MG63 (cell line): ENCODE measurements at places on chromosomes 7 and 10. TPM values are rescaled to one million over a fixed set of nuclear protein-coding genes. Genes with fewer than 3 reads are reported as not detected.
A peak's percentile ranks its signal among the peaks of the same experiment; 100 is the strongest.

DNA sequence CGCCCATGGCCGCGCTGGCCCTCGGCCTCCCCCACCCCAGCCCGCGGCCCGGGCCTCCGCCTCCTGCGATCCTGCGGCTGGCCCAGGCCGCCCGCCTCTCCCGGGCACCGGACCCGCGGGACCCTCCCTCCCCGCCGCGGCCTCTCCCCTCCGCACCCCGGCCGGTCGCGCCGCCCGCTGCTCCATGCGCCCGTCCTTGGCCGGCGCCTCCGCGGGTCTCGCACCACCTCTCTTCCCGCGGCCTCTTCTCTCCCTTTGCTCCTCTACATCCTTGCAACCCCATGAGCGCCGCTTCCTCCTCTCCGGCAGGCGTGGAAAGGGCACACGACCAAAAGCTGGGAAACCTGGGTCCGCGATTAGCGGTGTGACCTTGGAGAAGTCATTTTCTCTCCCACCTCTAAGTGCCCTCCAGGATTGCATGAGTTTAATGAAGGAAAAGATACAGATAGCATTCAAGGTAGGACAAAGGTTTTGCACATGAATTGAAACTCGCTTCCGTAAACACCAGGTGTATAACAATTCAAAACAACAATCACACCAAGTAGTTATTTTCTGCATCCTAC, 448 bp upstream of the SRPK2 start:
- DNase-seq: peak; percentile 52

DNA sequence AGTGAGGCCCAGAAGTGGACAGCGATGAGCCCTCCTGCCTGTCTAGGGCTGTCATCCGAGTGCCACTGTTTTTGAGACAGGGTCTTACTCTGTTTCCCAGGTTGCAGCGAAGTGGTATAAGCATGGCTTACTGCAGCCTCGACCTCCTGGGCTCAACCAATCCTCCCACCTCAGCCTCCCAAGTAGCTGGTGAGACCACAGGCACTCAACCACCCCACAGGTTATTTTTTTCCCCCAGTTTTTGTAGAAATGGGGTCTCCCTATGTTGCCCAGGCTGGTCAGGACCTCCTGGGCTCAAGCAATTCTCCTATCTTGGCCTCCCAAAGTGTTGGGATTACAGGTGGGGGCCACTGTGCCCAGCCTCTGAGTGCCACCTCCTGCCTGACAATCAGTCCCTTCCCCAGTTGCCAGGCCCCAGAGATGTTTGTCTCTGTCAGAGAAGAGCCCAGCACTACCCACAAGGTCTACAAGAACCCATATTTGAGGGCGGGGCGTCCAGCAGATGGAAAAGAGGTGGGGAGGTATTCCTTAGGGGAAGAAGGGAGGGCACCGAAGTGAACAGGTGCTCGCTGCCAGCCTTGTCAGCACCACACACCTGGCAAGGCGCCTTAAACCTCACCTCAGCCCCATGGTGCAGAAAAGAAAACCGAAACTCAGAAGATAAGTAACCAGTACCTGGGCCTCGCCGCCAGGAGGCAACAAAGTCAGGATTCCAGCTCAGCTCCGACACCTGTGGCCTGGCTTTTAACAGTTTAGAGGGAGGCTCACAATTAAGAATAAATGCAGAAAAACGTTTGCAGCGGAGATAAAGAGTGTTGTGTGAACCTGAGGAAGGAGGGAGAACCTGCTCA, 77.4 kb upstream of the ANLN start:
- no peak for DNase-seq

GRCh38 chr10:12243864-12244620, 48.1 kb downstream of the CDC123 start:
- no peak for DNase-seq

GRCh38 chr10:11431216-11431555, 180.3 kb downstream of the USP6NL start:
- no peak for DNase-seq

DNA sequence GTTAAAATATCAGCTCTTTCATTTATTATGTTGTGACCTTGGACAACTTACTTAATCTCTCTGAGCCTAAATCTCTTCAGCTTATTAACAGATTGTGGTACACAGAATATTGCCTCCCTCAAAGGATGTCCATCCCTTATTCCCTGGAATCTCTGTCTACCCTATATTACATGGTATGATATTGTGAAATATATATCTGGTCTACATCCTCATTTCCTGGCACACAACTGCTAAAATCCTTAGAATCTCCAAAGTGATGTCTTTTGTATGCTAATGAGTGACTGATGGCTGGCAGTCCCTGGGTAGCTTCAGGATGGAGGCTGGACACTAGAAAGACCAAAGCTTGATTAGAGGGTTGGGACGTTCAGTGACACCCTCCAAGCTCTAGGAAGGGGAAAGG, 25.8 kb downstream of the ZNF438 start:
- DNase-seq: no peak

GRCh38 chr7:151251328-151251688, 2.8 kb upstream of the SMARCD3 start:
- DNase-seq: no peak

GRCh38 chr10:14926061-14926470, 27.8 kb downstream of the DCLRE1C start:
- DNase-seq: no peak

- no peak for DNase-seq
These were observed 255.4 kb upstream of the LYZL1 start for GRCh38 chr10:29033311-29033940.

DNA sequence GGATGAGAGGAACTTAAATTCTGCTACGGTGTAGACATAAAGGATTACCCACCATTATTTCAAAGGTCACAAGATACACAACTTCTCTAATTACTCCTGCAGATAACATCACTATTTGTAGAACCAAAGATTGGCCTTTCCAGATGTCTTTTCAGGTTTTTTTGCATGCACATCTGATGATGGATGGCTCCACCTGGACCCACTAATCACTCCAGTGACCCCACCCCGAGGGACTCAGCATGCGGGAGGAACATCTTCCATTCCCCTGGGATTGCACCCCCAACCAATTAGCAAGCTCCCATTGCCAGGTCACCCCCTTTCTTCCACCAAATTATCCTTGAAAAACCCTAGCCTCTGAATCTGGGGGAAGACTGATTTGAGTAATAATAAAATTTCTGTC, 608.9 kb downstream of the CNTNAP2 start:
- no peak for DNase-seq

- no peak for DNase-seq
These were observed 40.5 kb downstream of the C1QL3 start for GRCh38 chr10:16481052-16481728.

DNA sequence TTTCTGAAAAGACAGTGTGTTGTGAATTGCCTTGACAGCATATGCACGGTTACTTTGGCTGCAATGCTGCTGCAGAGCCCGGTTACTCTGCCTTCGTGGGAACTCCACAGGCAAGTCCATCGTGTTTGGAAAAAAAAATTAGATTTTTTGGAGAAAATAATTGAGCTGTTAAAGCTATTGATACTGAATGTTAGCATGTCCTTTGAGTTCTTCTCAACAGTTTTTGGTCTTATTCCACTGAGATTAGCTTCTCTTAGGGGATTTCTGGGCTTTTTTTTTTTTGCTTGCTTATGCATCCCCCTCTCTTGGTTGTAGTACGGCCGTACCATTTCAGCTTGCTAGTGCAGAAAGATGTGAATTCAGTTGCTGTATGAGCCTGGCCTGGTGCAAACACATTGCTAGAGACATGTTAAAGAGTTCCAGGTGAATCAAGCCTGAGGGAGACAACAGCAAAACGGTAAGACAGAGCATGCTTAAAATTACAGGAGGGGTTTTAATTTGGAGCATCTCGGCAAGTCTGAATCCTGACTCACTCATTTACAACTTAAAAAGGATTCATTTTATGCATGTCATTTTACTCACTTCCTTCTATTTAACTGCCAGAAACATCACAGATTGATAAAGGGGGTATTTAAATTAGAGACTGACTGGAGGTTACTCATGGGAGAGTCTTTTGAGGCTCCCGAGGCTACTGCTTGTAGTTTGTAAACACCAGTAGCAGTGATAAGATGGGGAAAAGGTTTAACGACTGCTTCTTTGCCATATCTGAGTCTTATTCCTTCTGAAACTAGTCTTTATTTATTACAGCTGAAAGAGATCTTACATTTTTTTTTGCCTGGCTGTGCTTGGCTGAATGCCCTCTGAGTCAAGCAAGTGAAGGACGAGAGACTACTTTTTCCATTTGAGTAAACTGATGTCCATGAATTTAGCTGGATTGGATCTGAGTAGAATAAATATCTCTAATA, 113.7 kb downstream of the CDK14 start:
- DNase-seq: peak; percentile 29

GRCh38 chr7:5528815-5529442, 105.3 kb upstream of the TNRC18 start:
- no peak for DNase-seq

- no peak for DNase-seq
These were observed 107.5 kb downstream of the KIF20B start for GRCh38 chr10:89808842-89809241.

- no peak for DNase-seq
These were observed 217.7 kb upstream of the BMPER start for GRCh38 chr7:33687625-33688024.

GRCh38 chr10:79219322-79219957, 127.8 kb upstream of the PPIF start:
- DNase-seq: peak; percentile 56

DNA sequence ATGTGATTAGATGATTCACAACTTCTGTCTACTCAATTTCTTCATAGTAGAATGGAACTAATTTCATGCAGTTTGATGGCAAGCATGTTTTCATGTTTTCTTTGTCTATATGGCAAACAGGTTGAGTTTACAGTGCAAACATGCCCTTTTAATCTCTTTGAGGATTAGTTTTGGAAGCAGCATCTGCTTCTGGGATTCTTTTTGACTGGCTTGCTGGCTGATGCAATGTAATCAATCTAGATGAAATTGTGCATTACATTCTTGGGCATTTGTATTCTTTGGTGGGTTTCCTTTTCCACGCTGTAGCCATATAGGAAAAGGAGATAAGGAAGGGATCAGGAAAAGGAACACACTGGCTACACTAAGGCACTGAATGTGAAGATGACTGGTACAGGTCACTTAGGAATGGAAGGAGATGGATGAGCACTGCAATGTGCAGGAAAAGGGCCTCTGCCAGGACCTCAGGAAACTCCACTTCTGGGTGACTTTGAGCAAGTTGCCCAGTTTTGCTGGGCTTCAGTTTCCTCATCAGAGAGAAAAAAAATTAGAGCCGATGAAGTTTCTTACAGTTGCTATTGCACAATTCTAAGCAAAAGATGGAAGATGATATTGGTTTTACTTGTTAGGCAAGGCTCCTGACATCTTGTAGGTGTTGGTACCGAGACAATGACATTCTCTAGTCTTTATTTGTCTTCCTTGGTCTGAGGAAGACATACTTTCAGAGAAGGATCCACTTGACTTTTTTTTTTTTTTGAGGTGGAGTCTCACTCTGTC, 269.1 kb downstream of the SUGCT start:
- DNase-seq: no peak

- DNase-seq: no peak
These were observed 253.1 kb upstream of the IGFBP3 start for GRCh38 chr7:46174196-46174580.

GRCh38 chr10:24432478-24433416, 223.8 kb downstream of the KIAA1217 start:
- no peak for DNase-seq

DNA sequence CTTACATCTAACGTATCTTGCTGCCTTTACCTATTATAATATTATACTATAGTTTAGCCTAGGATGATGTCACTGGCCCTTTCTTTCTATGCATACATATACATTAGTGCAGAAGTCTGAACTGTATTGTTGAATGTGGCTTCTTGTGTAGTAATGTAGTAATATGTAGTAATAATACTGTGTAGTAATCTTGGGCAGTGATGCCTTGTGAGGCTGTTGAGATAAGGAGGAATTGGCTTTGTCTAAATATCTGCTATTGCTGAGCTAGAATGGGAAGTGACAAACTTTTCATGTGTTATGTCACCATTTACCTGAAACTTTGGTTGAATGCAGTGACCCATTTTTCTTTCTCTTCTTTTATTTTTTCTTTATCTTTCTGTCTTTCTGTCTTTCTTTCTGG, 11.0 kb downstream of the GLCCI1 start:
- no peak for DNase-seq

- DNase-seq: no peak
These were observed 797.3 kb downstream of the XPNPEP1 start for GRCh38 chr10:109126016-109126415.

GRCh38 chr10:132168571-132169030, 18.1 kb upstream of the DPYSL4 start:
- DNase-seq: no peak

GRCh38 chr10:76883596-76883995, 754.0 kb downstream of the KCNMA1 start:
- no peak for DNase-seq

DNA sequence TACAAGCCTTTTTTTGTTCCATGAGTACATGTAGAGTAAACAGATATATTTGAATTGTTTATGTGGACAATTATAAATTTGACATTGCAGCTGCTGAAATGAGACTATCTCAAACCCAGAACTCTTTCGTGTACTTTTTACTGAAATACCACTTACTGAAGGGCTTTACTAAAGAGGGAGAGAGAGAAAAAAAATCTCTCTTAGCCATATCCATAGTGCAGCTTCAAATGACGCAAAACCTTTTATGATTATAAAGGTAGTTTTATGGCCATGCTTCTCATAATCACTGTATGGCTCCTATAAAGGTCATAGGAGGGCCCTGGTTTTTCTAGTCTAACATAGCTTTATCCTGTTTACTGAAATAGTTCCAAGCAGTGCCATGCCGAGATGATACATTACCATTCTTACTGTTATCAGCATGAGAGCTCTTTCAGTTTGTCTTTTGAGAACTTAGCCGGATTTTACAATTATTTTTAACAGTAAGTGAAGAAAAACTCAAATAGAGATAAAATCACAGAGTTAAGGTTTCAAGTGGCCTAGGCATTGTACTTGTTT, 35.1 kb downstream of the KCND2 start:
- no peak for DNase-seq

- no peak for DNase-seq
These were observed 82.2 kb upstream of the GNA12 start for GRCh38 chr7:2926120-2926895.

DNA sequence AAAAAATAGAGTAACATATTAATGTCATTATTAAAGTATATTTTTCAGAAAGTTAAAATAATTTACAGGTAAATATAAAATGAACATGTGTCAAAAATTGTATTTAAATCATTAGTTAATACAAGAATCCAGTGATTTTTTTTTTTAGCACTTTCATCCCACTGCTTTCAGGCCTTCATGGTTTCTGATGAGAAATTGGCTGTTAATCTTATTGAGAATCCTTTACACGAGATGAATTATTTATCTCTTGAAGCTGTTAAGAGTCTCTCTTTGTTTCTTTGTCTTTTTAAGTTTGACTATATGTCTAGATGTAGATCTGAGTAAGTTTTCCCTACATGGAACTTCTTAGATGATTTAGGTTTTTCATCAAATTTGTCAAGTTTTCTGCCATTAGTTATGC, 578.5 kb upstream of the KCND2 start:
- no peak for DNase-seq

- no peak for DNase-seq
These were observed 11.8 kb upstream of the GPNMB start for GRCh38 chr7:23234569-23235296.

GRCh38 chr7:78080241-78080640, 281.7 kb downstream of the PHTF2 start:
- no peak for DNase-seq

The COL28A1 gene
- total RNA-seq: not detected in 2 replicates

The MACC1 gene
- total RNA-seq: not detected in 2 replicates

The FBXO24 gene
- total RNA-seq: 1.0 and 1.2 TPM in 2 replicates

The CCL26 gene
- 22.3 and 44.7 TPM in 2 replicates for total RNA-seq
